ENCODE measurements at places on chromosomes 13 and 19. TPM values are rescaled to one million over a fixed set of nuclear protein-coding genes. Genes with fewer than 3 reads are reported as not detected.

DNA sequence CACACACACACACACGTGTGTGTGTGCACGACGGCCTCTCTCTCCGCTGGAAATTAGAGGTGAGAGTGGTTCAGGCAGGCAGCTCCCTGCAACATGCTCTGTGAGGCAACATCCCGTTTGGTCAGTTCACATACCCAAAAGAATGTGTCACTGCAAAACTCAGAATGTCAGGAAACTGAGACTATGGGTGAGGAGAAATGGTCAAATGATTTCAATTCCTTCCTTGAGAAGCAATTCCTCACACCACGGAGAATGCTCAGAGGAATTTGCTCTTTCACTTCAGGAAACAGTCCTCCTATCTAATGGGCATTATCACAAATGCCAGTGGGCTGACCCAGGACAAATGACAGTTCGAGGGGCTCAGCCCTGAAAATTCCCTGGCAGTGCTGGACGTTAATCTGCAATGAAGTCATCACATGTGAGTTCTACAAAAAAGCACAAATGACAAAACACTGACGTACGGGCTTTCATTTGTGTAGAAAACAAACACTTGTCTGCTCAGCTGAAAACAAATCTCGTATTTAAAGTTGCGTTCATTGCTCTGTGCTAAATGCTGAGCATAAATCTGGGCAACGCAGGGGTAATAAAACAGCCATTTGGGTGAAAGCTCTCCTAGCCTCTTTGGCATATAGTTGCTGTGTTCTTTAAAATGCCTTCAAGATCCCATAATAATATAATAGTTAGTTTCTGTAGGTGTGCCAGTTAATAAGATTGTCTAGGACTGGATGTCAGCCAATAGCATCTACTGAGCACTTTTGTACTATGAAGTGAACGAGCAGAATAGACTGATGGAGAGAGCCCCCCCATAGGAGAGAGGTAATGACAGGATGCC, 18.6 kb upstream of the LATS2 start:
- H3K27me3 ChIP-seq = no peaks in the 10 kb centered on the region
- no peaks in the 10 kb centered on the region for H3K4me1 ChIP-seq
- H3K27ac ChIP-seq = no peak overlapping the region
- DNase-seq = no peak

DNA sequence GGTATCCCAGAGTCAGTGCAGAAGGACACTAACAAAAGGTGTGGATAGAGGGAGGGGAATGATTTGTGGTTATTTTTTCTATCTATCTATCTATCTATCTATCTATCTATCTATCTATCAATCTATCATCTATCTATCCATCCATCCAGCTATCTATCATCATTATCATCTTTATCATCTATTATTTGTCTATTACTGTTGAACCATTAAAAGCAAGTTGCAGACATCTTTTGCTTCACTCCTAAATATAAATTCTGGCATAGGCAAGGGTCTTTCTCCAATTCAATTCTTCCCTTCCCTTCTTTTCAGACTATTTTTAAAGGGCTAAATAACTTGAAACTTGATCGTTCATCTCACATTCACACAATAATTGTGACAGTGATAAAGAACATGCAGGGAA, 10.0 kb upstream of the LYPD5 start:
- H3K4me3 ChIP-seq = no peak overlapping the region
- H3K27me3 ChIP-seq = no peaks in the 10 kb centered on the region
- no peak for DNase-seq
- no peaks in the 10 kb centered on the region for H3K4me1 ChIP-seq
- no peak overlapping the region for H3K27ac ChIP-seq

- no peaks in the 10 kb centered on the region for H3K27me3 ChIP-seq
- no peak for DNase-seq
- peaks cover 31% of the 10 kb centered on the region for H3K36me3 ChIP-seq
- H3K4me1 ChIP-seq = peaks cover 28% of the 10 kb centered on the region
These were observed 51.3 kb downstream of the RAB20 start for GRCh38 chr13:110509971-110510786.

Gene CEACAM4
- 1.6 TPM for total RNA-seq

Gene KCTD4
- not detected for total RNA-seq

GRCh38 chr19:8593931-8594330, 16.6 kb downstream of the ADAMTS10 start:
- H3K27me3 ChIP-seq = no peaks in the 10 kb centered on the region
- no peak overlapping the region for H3K27ac ChIP-seq
- no peak for DNase-seq
- H3K4me3 ChIP-seq = no peak overlapping the region

- no peaks in the 10 kb centered on the region for H3K27me3 ChIP-seq
- DNase-seq = no peak
- no peak overlapping the region for H3K27ac ChIP-seq
- H3K4me3 ChIP-seq = no peak overlapping the region
- H3K4me1 ChIP-seq = peaks cover 6% of the 10 kb centered on the region
These were observed 295.1 kb downstream of the MYO16 start for GRCh38 chr13:108924541-108924940.
